ENCODE measurements at places on chromosomes 7 and 10.

- DNase-seq: no peak
Measured at GRCh38 chr7:12244129-12244528, 33.0 kb downstream of the TMEM106B start.

DNA sequence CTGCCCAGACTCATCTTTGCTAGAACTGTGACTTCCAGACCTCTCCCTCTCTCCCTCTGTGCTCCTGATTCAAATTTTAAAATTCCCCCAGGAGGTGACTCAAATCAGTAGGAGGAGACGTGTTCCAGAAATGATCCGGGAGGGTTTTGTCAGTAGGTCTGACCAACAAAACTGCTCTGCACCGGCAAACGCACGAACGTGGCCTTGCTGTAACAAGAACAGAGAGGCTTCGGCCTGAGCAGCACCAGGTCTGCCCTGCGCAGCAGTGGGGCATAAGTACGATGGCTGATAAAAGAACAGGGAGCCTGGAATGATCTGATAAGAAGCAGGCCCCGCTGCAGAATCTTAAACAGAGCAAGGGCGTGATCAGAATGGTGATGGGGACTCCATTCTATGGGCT is 152.7 kb upstream of the AUTS2 start:
- no peak for DNase-seq

DNA sequence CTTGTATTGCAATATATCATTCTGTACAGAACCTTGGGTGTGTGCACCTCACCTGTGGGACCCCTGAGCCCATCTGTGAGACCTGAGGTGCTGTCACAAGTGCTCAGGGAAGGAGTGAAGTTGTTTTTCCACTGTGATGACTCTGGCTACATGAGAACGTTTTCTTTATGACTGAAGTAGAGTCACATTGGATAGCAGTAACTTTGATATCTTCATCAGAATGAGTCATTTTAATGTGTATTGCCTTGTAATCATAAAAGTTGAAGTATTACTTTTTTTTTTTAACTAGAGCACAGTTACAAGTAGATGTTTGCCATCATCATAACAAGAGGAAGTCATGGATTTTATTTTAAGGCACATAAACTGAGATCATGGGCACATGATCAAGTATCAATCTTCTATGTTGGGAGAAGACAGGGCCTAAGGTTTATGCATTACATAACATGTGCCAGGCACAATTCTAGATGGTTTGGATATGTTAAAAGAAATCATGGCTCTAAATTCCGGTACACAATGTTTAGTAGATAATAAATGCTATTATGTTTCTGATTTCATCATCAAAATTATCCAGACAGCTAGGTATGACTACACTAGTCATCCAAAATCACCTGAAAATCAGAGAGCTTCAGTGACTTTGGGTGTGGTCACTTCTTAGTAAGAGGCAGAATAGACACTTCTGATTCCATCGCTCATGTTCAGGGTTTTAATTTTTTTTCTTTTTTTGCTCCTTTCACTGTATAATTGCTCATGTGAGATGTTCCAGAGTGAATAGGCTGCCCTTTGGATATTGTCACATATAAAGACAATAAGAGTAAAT is 82.7 kb upstream of the KLF6 start:
- no peak for DNase-seq

GRCh38 chr10:34769899-34770298 is 45.2 kb downstream of the PARD3 start:
- DNase-seq: no peak

- DNase-seq: no peak
Measured at GRCh38 chr7:111292026-111292470, 201.1 kb downstream of the LRRN3 start.

DNA sequence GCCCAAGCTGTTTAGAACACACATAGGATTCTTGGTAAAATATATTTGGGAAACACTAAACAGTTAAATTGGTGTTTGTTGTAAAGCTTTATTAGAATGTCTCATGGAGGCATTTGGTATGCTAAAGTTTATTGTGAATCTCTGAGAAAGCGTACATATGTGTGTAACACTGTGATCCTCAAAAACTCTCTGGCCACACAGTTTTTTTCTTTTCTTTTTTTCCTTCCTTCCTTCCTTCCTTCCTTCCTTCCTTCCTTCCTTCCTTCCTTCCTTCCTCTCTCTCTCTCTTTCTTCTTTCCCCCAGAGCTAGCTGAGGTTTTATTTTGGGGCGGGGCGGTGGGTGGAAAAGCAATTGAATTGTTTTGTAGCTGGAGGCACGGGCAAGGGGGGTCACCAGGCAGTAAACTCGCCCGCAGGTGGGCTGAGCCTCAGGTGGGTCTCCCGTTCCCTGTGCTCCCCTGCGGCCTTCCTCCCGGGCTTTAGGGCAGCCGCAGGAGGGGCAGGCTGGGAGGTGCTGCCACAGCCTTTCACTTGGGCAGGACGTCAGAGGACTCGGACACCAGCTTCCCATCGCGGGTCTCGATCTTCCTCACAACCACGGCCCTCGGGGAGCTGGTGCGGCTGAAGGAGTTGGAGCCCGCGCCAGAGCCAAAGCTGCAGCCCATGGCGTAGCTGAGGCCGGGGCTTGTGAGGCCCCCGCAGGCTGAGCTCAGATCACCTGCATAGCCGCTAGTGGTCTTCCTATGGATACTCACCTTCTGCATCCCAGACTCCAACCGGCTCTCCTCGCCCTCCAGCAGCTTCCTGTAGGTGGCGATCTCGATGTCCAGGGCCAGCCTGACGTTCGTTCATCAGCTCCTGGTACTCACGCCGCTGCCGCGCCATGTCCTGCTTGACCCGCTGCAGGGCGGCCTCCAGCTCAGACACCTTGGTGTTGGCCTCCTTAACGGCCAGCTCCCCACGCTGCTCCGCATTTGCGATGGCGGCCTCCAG is 459.0 kb downstream of the GATA3 start:
- DNase-seq: no peak

GRCh38 chr10:68333440-68334431 is 1.0 kb upstream of the PBLD start:
- DNase-seq: no peak

GRCh38 chr7:28128608-28129007 is 52.0 kb downstream of the JAZF1 start:
- DNase-seq: no peak
